ENCODE measurements at places on chromosomes 1 and 21. TPM values are rescaled to one million over a fixed set of nuclear protein-coding genes. Genes with fewer than 3 reads are reported as not detected.

Gene TSPEAR
- total RNA-seq = not detected

Gene C1orf115
- total RNA-seq = 3.1 TPM

Gene CA6
- not detected for total RNA-seq

Gene KAZN
- 6.7 TPM for total RNA-seq

Gene SLC45A3
- 10.5 TPM for total RNA-seq

Gene DCST1
- not detected for total RNA-seq

Gene NPHP4
- 3.9 TPM for total RNA-seq

Gene CD1E
- not detected for total RNA-seq

- DNase-seq = no peak
Measured at GRCh38 chr1:97157991-97158390, 436.4 kb downstream of the PTBP2 start.

- peak; percentile 100 for DNase-seq
Measured at GRCh38 chr1:33127001-33127823, 46.3 kb downstream of the AZIN2 start.

DNA sequence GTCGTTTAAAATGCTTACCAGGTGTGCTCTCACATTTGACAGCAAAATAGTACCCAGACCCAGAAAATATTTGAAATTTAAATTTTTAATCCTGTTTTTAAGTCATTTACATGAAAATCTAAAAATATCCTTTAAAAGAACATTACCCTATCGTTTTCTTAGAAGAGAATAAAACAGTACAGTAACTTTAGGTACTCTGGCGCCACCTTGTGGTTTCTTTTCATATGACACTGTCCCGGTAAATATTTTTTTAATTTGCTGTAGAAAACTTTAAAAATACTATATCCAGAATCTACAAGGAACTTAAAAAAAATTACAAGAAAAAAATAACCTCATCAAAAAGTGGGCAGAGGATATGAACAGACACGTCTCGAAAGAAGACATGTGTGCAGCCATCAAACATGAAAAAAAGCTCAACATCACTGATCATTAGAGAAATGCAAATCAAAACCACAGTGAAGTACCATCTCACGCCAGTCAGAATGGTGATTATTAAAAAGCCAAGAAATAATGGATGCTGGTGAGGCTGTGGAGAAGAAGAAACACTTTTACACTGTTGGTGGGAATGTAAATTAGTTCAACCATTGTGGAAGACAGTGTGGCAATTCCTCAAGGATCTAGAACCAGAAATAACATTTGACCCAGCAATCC is 129.2 kb downstream of the RGS21 start:
- DNase-seq = peak; percentile 38

- DNase-seq = no peak
Measured at GRCh38 chr1:226572325-226572726, 23.8 kb downstream of the STUM start.

- no peak for DNase-seq
Measured at GRCh38 chr1:231665726-231666125, 39.1 kb downstream of the DISC1 start.

DNA sequence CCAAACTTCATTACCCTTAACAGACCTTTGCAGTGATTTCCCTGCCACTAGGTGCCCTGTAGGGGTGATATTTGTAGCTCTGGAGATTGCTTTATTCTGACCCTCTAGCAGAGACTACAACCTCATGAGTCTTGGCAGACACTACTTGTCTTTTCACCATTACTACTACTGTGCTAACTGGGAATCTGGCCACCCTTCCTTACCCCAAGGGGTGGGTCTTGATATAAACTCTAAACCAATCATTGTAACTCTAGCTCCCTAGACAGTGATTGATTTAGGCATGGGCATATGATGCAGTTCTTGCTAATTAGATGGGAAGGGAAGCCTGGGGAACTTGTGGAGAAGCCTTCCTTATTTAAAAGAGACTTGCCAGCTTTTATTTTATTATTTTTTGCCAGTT is 3.9 kb downstream of the KPNA6 start:
- DNase-seq = no peak

DNA sequence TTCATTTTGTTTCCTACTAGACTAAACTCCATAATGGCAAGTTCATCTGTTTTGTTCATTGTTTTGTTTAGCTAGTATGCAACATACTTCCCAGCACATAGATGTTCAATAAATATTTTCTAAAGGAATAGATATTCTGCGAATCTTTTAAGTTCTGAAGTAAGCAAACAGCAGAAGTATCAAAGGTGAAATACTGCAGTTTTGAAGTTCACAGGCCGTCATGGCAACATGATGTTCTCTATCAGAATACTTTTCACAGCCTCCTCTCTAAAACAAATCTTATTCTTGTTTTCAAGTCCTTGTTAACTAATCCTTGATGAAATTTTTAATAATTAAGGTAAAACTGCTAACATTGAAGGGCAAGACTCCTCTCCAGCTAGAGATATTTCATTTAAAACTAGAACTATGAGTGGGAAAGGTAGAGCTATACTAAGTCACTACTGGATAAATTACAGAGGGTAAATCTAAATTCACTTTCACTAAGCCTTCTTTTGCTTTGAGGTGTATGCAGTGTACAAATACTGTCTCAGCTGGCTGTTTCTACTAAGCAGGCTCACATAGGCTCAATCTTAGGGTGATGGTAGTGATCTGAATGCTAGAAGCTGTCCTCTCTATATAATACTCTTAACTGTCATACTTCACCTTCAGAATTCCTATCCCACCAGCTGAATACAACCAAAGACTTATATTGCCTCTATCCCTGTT is 96.7 kb downstream of the ZZZ3 start:
- no peak for DNase-seq

DNA sequence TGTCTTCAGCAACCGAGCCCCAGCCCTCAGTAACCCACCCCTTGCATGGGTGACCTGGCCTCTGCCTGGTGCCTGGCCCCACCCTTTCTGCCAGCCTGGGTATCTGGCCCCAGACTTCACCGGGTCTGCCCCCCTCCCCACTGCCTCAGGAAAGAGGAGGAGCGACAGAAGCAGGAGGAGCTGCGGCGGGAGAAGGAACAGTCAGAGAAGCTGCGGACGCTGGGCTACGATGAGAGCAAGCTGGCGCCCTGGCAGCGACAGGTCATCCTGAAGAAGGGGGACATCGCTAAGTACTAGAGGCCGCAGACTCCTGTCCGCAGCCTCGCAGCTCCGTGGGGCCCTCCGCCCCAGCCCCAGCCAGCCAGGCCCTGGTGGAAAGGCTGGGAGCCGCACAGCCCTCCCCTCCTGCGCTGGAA is 6.1 kb downstream of the TNFRSF25 start:
- no peak for DNase-seq

DNA sequence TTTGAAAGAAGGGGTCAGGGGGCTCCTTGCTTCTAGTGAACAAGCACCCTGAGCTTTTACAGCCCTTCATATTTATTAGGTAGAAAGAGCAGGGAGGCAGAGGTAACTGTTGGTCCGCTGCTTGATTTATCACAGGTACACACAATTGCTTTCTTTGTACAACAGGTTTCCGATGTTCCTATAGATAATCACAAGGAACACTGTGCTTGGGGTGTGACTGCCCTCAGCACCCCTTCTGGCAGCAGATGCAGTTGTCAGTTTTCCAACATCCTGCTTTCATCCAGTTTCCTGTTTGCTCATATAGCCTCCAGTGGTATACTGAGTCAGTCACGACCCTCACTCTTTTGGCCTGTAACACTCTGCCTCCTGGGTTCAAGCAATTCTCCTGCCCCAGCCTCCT is 40.6 kb downstream of the SCP2 start:
- DNase-seq = no peak

- DNase-seq = peak; percentile 75
Measured at GRCh38 chr1:116373431-116374352, 648 bp downstream of the ATP1A1 start.

GRCh38 chr1:233735847-233736246 is 121.9 kb downstream of the KCNK1 start:
- DNase-seq = no peak

DNA sequence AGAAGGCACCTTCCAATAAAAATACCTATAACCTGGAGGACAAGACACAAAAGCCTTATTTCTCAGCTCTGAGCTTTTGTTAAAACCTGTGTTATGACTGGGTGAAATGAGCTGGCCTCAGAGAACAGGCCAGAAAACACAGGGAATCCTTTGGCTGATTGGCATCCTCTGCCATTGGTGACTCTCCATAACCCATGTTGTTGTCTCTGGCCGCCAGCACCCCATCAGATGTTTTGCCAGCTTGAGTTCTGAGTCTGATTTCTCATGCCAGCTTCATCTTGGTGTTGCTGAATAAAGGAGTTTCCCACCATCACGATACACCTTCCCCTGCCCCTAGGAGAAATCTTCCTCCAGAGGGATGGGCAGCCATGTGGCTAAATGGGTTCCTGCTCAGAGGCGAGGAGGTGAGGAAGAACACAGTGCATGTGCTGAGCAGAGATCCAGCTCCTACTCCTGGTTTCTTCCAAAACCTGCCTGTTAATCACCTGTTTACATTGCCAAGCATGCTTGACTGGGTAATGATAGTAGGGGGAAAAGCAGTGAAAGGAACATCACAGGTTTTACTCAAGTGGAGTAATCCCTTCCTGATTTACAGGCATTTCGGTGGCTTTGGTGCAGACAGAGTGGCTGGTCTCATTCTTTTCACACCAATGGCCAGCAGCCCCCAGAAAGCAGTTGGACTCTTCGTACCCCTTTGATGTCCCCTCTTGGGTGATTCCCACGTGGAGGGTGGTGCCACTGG is 109.8 kb downstream of the ROR1 start:
- DNase-seq = no peak

DNA sequence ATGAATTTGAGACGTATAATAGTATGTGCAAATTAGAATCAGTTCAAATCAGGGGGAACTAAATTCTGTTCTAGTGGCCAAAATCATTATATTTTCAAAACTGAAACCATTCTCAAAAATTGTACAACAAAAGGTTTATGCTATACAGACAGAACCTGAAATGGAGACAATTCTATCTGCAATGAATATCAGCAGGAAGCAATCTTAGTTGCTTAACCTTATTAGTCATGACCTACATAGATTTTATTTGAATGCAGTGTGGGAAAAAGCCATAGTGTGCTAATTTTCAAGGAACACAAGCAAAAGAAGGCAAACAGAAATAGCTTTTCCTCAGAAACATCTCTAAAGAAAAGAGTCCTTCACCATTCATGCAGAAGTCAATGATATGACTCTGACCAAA is 6.5 kb downstream of the AK5 start:
- no peak for DNase-seq

GRCh38 chr1:48069662-48070395 is 72.6 kb upstream of the TRABD2B start:
- DNase-seq = peak; percentile 37

DNA sequence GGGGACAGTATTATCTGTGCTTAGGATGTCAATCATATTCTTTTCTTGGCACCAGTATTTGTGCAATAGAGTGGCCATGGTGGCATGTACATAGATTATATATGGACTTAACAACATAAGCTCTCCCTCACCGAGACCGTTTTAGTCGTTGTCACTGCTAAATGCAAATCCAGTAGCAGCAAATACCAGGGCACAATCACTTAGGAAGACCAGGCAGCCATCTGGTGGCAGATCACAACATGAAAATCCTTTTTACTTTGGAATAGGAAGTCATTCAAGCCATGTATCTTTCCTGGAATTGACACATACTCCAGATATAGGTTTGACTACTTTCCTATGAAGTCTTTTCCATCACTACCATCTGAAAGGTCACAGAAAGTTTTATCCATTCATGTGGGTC is 53.2 kb upstream of the C1orf87 start:
- DNase-seq = no peak

DNA sequence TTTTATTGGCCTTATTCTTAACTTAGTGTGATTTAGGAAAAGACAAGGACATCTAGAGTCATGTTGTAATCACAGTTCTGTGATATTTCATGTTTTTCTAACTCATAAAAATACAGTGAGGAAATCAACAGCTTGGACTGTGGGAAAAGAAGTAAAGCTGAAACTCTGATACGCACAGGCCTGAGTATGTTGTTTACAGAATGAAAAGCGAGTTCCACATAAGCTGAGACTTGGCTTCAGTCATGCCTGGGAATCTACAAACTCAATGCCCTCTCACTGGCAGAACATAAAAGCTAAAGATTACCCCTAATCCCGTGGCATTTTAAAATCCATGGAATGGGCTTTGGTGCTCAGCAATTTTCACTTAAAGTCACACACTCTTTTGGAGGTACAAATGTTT is 23.6 kb upstream of the ATP5PO start:
- DNase-seq = no peak

DNA sequence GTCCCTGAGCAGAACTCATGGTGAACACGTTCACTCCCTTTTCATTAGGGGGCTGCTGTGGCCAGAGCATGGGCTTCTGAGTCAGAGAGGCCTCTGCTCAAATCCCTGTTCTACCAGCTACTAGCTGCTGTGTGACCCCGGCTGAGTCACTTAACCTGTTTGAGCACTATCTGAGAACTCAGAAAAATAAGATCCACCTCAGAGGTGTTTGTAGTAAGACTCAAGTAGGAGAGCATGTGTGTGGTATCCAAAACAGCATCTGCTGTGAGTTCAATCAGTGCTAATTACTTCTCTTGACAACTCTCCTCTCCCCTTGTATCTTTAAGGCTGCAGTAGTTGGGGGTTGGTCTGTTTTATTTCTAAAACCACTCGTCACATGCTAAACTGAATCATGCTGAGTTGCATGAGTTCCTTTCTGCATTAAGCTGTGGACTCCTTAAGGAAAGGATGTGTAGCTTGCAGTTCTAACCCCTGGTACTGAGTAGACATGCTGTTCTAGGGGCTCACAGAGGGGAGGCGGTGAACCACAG is 39.7 kb upstream of the JUN start:
- DNase-seq = peak; percentile 82

DNA sequence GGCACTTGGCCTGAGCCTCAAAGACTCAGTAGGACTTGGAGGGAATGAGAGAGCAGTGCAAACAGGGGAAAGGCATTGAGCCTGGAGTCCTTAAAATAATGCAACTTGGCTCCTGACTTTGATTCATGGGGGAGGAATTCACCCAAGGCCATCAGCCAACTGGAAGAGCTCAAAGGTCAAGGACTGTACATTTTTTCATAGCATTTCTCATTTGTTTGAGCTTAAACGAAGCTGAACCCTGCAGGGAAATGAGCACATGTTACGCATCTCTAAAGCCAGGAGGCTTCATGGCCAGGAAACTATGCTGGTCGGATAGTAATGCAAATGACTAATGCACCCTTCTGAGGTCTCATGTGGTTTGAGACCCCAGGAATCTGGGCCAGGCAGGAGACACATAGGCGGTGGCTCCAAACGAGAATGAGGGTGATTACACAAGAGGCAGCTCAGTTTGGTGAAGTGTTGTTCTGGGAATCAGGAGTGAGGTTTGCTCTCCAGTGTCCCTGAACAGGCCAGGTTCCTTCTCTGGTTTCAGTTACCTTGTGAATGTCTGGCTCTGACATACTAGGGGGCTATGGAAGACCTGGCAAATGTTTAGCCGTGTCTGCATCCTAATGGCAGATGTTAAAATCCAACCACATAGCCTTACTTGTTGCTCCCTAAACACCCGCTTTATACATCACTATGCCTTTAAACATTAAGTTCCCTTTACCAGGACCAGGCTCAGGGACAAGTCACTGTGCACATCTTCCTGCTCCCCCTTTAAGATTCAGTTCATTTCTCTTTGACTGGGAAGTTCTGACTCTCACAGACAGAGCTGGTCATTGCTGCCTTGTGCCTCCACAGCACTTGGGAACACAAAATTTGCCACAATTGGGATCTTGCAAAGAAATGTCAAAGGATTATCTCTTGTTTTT is 503.9 kb upstream of the USP24 start:
- DNase-seq = peak; percentile 86
